ENCODE measurements at places on chromosomes 1 and 21. TPM values are rescaled to one million over a fixed set of nuclear protein-coding genes. Genes with fewer than 3 reads are reported as not detected.

DNA sequence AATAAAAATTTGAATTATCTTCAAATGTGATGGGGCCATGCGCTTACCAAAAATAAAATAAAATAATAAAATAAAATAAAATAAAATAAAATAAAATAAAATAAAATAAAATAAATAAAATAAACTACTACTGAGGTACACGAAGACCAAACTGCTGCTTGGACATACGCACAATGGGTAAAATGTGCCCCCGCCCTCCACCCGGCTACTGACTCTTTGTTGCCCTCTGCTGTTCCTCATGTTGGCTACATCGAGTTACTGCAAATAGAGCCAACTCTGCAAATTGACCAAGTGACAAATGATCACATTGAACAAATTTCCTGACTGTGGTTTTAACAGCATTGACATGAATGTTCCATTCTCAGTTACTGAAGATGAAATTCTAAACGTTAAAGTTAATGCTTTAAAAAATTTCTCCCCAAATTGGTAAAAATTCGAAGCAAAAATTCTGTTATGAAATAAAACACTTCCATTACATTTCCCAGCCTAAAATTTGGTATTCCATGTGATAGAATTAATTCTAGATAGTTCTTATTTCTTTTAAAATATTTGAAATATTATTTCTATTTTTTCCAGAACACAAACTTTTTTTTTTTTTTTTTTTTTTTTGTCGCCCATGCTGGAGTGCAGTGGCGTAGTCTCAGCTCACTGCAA, 18.8 kb upstream of the MAP1LC3C start:
- peak; percentile 64 for DNase-seq

GRCh38 chr21:33231526-33231925, 1.8 kb downstream of the IFNAR2 start:
- no peak for DNase-seq

DNA sequence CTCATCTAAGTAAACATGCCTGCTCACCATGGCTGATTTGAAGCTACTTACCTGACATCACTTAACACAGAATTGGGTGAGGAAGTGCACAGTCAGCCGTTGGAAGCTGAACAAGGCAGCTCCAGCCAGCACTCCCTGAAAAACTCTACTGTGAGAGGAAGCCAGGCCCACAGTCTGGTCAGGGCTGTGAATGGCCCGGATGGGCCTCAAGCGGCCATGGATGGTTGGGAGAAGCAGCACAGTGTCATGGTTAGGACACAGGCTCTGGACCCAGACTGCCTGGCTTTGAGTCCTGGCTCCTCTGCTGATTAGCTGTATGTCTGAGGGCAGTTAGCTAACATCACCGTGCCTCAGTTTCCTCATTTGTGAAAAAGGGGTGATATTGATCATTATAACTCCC, 267.8 kb downstream of the GRIK3 start:
- no peak for DNase-seq

CHIT1 gene
- total RNA-seq = not detected

- DNase-seq = no peak
Observed at GRCh38 chr1:9890224-9890731, 19.8 kb downstream of the CTNNBIP1 start.

HCRTR1 gene
- not detected for total RNA-seq

LRRC71 gene
- total RNA-seq = not detected

GRCh38 chr1:22279735-22280134, 136.8 kb upstream of the WNT4 start:
- no peak for DNase-seq

REG4 gene
- total RNA-seq = not detected

FMO5 gene
- 1.0 TPM for total RNA-seq

DNA sequence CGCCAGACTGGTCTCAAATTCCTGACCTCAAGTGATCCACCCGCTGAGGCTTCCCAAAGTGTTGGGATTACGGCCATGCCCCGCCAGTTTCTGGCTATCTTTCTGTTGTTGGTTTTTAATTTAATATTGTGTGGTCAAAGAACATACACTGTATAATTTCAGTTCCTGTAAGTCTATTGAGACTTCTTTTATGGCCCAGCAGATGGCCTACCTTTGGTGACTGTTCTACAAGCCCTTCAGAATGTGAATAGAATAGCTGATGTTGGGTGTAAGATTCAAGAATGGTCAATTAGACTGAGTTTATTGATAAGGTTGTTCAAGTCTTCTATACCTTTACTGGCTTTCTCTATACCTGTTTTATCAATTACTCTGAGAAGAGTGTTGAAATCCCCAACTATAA, 10.7 kb downstream of the HES2 start:
- no peak for DNase-seq

DNA sequence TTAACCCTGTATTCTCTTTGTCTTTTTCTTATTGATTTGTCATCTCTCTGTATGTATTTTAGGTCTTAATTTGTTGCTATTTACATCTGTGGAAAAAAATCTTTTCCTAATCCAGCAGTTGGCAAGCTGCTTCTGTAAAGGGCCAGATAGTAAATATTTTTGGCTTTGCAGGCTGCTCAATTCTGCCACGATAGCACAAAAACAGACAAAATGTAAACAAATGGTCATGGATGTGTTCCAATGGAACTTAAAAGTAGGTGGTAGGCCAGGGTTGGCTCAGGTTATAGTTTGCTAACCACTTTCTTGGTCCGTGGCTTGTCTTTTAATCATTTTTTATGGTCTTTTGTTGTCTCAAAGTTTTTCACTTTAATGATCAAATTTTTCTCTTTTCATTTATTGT, 371.8 kb downstream of the HHAT start:
- no peak for DNase-seq

FHAD1 gene
- total RNA-seq = 2.7 TPM

GRCh38 chr1:192550922-192551534, 24.5 kb upstream of the RGS1 start:
- DNase-seq = no peak

GRCh38 chr21:36516281-36516680, 36.4 kb upstream of the CLDN14 start:
- no peak for DNase-seq

PHLDA3 gene
- total RNA-seq = 36.7 TPM

DNA sequence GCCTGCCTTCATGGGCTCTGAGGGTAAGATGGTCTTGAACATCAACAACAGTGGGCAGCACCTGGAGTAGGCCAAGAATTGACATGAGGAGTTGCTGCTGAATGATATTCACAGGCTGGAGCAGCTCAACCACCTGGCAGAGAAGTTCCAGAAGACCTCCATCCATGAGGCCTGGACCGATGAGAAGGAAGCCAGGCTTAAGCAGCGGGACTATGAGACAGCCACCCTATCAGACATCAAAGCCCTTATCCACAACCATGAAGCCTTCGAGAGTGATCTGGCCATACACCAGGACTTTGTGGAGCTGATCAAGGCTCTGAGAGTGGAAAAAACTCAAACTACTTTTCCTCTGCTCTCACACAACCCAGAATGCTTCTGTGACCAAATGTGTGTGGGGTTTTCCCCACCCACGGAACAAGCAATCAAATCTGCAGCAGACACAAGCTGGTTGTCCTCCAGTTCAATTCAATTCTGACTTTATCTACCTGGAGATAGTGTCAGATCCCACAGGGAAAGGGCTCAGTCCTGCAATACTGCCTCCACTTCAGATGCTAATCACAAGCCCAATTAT, 12.1 kb upstream of the EPHA10 start:
- DNase-seq = no peak
